ENCODE measurements at places on chromosomes 2 and 18.

- DNase-seq = no peak
Observed at GRCh38 chr2:88697370-88698026, 6.0 kb downstream of the RPIA start.

DNA sequence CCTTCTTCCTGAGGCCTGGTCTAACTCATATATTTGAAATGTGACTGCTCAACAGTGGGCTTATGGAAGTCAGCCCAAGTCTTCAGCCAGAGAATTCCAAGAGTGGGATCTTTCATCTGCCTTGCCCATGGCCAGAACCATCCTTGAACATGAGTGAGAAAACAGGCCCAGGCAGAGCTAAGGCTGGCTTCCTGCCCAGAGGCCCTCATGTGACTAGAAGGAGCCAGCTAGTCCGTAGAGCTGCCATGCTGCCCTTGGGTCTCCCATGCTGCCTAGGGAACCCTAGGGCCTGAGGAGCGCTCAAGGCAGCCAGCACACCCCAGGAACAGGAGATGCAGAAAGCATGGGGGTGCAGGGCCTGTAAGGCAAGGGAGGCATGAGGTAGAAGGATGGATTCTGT lies 203.6 kb downstream of the FHOD3 start:
- no peak for DNase-seq

DNA sequence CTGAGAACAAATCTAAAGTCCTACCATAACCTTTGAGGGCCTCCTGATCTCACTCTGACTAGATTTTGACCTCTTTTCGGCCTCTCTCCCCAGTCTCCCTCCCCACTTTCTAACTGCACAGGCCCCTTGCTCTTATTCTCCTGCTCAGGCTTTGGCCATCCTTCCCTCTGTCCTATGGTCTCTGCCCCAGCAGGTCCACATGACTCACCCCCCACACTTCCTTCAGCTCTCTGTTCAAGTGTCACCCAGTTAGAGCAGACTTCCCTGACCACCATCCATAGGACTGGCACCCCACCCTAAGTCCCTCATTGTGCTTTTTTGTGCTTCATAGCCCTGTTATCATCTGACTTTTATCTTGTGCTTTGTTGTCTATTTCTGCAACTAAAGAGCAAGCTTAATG lies 41.2 kb upstream of the NT5C1B start:
- no peak for DNase-seq

GRCh38 chr2:16633621-16634430 lies 31.8 kb downstream of the CYRIA start:
- DNase-seq = peak; percentile 25

DNA sequence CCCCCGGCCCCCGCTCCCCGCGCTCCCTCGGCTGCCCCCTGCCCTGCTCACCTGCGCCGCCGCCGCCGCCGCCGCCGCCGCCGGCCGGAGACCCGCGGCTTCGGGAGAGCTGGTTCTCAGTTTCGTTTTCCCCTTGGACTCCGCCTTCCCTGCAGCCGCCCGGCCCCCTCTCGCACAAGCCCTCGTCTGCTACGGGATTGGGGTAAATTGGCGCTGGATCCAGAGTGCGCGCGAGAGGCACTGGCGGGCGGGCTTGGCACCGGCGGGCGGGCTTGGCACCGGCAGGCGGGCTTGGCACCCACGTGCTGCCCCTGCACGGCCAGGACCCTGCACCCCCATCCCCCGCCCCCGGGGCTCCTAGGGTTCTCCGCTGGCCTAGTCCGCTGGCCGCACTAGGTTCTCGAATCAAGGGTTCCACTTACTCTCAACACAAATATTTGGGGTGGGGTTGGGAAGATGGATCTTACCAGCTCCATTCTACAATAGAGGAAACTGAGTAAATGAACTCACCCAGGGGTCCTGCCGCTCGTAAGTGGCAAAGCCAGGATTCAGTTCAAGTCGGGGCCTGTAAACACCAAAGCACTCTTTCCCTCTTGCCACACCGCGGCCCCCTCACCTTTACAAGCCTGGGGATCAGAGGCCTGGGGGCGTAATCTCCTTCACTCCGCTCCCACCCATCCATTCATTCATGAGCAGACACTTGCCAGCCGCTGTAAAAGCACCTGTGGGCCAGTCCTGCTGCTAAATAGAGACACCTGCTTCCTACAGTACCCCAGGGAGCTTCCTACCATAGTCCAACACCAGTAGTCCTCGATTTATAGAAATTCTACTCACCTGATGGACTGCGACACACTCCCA lies at the start of gene EIF2AK2:
Gene EIF2AK2 (minus strand): TSS at position 124 of the 858 bp plus-strand sequence. CDS start 9,174 bp downstream, outside the sequence.
- peak; percentile 82 for DNase-seq

- no peak for DNase-seq
Observed at GRCh38 chr2:130951018-130951417, 114.3 kb downstream of the ARHGEF4 start.
